ENCODE measurements at places on chromosomes 5 and 9.

GRCh38 chr5:78367318-78367991, 7.0 kb downstream of the SCAMP1 start:
- DNase-seq, result no peak

- no peak for DNase-seq
Observed at GRCh38 chr5:31495336-31495735, 36.6 kb downstream of the DROSHA start.

GRCh38 chr5:132765311-132766019, 11.6 kb downstream of the SEPTIN8 start:
- no peak for DNase-seq

DNA sequence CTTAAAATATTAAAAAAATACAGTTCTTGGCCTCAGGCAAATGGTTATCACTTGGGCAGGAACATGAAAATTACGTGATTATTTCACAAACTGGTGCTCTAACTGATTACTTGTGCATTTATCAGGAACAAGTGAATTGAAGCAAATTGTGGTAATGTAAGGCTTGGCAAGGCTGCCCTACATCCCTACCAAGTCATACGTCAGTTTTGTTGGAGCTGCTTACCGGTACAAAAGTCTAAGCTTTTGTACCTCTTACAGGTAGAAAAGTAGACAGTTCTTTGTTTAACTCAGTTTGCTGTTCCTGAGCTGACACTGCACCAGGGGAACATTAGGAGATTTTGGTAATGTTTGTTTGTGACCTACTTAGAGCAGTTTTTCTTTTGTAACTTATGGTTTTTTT, 2.2 kb downstream of the G3BP1 start:
- no peak for DNase-seq

DNA sequence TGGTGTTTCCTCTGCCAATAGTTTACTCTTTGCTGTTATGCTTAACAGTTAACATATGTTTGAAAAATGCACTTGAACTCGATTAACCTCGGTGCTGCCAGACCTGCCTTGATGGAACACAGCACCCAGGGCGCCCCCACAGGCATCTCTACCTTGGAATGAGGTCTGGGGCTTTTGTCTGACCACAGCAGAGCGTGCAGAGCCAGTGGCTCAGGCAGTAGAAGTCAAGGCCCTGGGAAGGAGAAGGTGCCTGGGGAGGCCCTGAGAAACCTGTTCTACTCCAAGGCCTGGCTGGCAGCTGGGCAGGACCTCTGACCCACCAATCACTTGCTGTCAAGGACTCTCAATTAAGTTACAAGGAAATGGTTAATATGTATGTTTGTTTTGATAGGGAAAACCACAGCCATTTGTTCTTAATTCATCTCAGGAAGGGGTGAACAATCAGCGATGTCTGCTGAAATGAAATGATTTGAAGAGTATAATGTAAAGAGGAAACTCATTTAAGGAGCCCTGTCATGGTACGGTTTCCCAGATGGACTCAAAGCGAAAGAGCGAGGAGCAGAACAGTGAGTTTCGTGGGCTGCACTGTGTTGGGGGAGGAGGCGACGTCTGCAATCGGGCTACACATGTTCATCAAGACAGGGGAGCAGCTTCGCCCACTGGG, 21.9 kb downstream of the MACROH2A1 start:
- no peak for DNase-seq

- DNase-seq, result no peak
Observed at GRCh38 chr5:154647761-154648145, 107.4 kb upstream of the LARP1 start.

GRCh38 chr5:39970117-39970798, 545.5 kb upstream of the DAB2 start:
- no peak for DNase-seq

DNA sequence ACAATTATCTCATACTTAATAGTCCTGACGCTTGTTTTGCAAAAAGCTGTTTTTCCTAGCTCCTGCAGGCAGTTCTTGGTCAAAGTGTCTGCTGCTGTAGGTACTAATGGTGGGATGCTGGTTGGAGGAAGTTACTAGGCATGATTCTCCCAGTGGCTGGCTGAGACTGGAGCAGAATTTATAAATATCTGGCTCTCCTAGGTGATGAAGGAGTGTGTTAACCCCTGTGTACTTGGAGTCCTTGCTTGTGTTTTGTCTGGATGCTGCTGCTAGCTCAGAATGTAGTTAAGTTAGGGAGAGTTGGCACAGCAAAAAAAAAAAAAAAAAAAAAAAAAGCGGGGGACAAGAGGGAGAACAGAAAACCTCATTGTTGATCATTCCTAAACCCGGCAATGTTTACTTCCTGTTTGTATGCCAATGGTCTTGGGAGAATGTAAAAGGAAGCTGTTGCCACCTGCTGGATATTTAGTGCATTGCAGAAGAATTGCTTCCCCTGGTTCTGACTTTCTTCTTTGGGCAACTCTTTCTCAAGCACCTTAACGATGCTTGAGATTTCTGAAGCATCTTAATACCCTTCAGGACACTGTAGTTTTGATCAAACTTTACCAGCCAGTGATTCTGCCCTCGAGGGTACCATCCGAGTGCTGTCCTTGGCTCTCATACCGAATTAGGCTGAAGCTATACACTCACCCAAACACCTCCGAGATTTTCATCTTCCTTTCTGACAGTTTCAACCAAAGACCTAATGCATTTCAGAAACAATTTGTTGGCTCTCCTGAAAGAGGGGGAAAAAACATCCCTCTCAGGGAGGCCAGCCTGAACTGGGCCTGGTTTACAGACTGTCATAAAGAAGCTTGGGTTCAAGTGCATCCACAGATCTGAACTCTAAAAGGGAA, 71.7 kb upstream of the WWC1 start:
- DNase-seq, result peak; percentile 42

DNA sequence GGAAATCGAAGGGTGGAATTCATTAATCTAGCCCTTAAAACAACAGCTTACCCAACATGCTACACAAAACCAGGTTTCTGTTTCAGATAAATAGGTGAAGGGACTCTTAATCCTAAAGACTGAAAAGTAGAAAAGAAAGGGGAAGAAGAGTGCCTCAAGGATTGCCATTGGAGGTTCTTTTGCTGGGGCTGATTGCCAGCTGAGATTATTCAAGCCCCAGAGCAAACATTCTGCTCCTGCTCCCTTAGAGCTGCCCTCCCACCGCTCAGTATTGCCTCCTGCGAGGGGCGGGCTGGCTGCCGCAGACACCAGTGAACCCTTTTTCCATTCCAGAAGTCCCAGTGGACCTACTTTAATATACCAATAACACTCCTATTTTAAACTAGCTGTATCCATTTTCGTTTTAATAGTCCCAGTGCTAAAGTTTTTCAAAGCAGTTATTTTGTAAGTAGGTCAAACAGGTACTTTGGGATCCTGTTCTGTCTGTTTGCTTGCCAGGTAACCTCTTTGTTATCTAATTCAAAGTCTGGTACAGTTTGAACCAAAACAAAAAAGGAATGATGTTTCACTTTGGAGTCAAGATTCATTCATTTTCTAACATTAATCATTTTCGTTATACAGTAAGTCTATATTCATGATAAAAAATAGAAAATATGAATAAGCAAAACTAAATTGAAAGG, 38.6 kb downstream of the HMGCS1 start:
- no peak for DNase-seq

GRCh38 chr5:72141440-72142355, 34.4 kb downstream of the MAP1B start:
- DNase-seq, result peak; percentile 90

GRCh38 chr9:99021512-99021911, 77.8 kb downstream of the COL15A1 start:
- no peak for DNase-seq

- no peak for DNase-seq
Observed at GRCh38 chr5:125974679-125975078, 448.5 kb upstream of the GRAMD2B start.

DNA sequence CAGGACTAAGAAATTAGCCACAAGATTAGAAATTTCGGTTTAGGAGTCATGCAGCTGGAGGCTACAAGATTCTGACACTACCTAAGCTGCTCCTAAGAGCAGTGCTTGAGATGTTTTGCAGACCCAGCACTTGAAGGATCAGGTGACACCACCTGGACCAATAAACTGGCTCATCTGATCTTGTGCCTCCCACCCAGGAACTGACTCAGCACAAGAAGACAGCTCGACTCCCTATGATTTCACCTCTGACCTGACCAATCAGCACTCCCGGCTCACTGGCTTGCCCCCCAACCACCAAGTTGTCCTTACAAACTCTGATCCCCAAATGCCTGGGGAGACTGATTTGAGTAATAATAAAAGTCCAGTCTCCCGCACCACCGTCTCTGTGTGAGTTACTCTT, 170.4 kb downstream of the TTC39B start:
- no peak for DNase-seq

DNA sequence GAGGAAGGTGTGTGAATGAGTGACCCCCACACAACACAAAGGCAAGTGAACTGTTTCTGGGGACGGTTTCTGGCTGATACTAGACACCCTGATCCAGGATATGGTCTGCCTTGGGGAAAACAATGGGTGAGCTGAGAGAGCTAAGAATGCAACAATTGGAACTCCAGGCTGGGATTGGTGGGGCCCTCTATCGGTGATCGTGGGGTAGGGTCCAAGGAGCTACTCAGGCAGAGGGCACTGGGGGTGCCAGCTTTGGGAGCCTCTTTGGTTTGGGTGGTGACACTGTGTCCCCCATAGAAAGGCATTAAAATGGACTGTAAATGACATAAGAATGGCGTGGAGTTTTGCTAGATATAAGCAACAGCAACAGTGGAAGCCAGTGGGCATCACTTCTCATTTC, 439.1 kb downstream of the DMAC1 start:
- DNase-seq, result no peak

DNA sequence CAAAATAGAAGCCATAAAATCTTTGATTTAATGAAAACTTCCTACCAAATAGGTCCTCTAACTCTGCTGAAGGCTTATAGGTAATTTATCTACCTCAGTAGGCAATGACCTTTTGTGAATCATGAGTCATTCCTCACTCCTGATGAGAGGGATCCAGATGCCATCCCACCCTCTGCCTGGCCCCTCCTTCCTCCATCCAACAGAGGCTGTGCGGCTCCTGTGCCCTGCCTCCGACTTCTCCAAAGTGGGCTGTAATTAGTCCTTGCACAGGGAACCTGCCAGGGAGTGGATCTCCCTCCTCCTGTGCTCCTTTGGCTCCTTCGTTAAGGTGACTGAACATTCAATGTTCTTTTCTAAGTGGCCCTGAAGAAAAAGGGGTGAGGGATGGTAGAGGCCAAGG, 213.9 kb upstream of the TBCA start:
- no peak for DNase-seq

- DNase-seq, result no peak
Observed at GRCh38 chr5:132708645-132709044, 28.7 kb downstream of the KIF3A start.

GRCh38 chr5:171667341-171668096, 118.1 kb upstream of the SMIM23 start:
- DNase-seq, result peak; percentile 70

GRCh38 chr5:158414780-158415179, 555.8 kb upstream of the CLINT1 start:
- DNase-seq, result peak; percentile 39

- DNase-seq, result no peak
Observed at GRCh38 chr5:108516785-108517184, 134.9 kb upstream of the FBXL17 start.

GRCh38 chr9:19145881-19146280, 18.6 kb upstream of the PLIN2 start:
- DNase-seq, result no peak

- no peak for DNase-seq
Observed at GRCh38 chr5:128949847-128950546, 15.3 kb upstream of the SLC27A6 start.

DNA sequence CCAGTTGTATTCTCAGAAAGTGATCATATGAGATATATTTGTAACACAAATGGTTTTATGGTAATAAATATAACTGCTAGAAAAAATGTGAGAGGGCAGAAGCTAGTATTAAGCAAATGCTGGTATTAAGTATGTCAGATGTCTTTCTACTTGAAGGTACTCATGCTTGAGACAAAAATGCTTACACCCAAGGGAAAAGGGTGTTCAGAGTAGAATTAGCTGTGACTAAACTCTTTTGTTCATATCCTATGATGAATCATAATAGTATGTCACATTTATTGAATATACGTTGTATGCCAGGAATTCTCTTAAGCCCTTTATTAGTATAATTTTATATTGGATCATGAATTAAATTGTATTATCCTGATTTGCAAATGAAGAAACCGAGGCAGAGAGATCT, 2.2 kb downstream of the ADGRV1 start:
- DNase-seq, result no peak

DNA sequence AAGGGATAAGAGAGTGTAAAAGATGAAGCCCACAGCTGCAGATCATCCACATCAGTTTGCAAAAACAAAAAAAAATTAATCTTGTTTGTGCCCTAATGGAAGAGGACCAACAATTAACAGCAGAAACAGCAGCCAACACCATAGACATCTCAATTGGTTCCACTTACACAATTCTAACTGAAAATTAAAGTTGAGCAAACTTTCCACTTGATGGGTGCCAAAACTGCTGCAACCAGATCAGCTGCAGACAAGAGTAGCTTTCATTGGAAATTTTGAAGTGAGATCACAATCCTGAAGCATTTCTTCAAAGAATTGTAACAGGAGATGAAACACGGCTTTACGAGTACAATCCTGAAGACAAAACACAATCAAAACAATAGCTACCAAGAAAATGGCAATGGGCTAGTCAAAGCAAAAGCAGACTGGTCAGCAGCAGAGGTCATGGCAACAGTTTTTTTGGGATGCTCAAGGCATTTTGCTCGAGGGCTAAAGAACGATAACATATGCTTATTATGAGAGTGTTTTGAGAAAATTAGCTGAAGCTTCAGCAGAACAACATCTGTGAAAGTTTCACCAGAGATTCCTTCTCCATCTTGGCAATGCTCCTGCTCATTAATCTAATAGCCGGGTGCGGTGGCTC, 4.1 kb upstream of the RBM27 start:
- no peak for DNase-seq

DNA sequence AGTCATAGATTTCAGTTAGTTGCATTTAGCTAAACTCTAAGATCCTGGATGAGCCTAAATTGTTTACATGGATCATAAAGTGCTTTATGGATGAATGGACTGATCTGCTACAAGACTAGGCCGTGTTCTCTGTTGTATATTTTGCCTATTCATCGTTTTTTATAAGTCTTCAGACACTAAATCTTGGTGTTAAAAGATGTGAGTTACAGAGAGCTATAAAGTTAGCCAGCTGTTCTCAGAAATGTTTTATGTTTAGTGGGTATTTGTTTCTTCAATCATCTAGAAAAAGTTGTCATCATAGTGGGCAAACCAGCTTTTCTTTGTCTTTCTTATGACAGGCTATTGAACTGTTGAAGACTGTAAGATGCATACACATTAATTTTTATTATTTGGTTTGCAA, 585.8 kb upstream of the SEMA6A start:
- no peak for DNase-seq

Measured in AG04450 (cell line).